ENCODE measurements at places on chromosomes 13 and 19.

- no peaks in the 10 kb centered on the region for H3K27me3 ChIP-seq
- no peak overlapping the region for H3K27ac ChIP-seq
- H3K4me1 ChIP-seq = no peaks in the 10 kb centered on the region
- no peak overlapping the region for H3K4me3 ChIP-seq
- DNase-seq = no peak
Measured at GRCh38 chr13:110186231-110186855, 120.6 kb downstream of the COL4A1 start.

GRCh38 chr13:102707467-102707866 lies 12.6 kb upstream of the METTL21C start:
- H3K4me1 ChIP-seq = no peaks in the 10 kb centered on the region
- H3K4me3 ChIP-seq = no peak overlapping the region
- H3K27ac ChIP-seq = no peak overlapping the region
- no peak for DNase-seq
- H3K36me3 ChIP-seq = no peaks in the 10 kb centered on the region
- H3K27me3 ChIP-seq = no peaks in the 10 kb centered on the region

DNA sequence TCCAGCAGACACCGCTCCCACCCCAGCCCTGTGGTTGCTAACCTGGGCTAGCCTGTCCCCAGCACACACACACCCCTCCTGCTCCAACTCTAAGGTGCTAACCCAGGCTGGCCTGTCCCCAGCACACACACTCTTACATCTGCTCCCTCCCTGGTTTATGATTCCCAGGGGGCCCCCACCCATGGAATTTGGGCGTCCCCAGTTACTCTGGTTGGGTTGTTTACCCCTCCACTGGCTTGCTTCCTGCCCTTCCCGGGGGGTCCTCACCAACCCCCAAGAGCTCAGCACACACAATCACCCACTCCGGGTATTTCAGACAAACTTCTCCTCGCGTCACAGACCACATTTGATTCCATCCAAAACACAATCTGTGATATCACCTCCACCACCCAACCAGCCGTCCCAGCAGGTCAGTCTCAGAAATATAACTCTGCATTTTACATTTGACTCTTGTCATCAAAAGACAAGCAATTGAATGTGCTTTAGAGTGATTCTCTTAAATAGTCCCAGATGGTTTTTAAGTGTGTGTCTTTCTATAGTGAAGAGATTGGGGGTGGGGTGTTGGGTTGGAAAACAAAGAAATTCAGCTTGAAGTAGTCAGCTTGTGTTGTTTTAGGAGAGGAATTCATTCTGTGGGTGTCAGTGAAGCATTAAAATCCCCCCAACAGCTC lies 20.1 kb downstream of the COL4A2 start:
- no peaks in the 10 kb centered on the region for H3K36me3 ChIP-seq
- H3K27ac ChIP-seq = no peak overlapping the region
- no peaks in the 10 kb centered on the region for H3K27me3 ChIP-seq
- H3K4me1 ChIP-seq = no peaks in the 10 kb centered on the region
- no peak overlapping the region for H3K4me3 ChIP-seq
- DNase-seq = no peak

DNA sequence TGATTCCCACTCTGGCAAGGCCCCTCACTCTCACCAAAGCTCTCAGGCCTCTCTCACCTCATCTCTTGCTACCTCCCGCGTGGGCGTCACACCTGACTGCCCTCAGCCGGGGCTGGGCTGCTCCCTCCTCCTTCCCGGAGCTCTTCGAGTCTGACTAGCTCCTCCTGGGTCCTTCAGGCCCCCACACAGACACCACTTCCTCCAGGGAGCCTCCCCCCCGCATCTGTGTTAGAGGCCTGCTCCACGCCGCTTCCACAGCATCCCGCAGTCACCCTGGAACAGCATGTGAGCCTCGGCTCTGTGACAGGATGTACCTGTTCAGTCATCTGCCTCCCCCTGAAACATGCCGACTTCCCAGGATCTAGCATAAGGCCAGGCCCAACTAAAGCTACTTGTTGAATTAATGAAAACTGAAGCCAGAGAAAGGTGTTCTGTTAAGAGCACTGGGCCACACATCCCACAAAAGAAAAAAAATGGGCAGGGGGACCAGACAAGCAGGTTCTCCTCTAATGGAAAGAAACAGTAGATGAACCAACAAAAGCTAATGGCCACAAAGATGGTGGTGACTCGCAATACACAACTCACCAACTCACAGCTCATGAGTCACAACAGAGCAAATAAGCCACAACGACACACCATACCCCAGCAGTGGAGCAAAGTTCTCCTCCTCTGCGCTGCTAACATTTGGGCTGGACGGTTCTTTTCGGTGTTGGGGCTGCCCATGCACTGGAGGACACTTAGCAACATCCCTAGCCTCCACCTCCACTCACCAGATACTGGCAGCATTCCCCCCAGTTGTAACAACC lies 3.0 kb downstream of the PPP6R1 start:
- no peaks in the 10 kb centered on the region for H3K27me3 ChIP-seq
- H3K27ac ChIP-seq = peak overlapping the region; percentile 88
- H3K36me3 ChIP-seq = no peaks in the 10 kb centered on the region
- H3K4me3 ChIP-seq = peak overlapping the region; percentile 84
- peak; percentile 18 for DNase-seq

DNA sequence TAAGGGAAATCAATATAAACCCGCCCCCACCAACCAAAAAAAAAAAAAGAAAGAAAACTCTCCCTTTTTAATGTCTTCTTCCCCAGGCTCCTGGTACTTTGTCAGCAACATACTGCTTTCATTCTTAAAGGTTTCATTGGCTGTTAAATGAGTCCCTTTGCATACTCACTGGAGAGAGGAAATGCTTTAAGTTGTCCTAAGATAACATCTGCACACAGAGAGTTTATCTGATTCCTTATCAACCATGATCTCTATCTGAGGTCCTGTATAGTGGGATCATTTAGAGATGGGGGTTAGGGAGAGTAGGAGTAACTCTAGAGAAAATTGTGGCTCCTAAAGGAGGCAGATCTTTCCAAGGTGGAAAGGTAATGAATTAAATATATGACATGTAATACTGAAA lies 156.5 kb downstream of the OXGR1 start:
- H3K36me3 ChIP-seq = no peaks in the 10 kb centered on the region
- H3K4me3 ChIP-seq = no peak overlapping the region
- no peak overlapping the region for H3K27ac ChIP-seq
- no peaks in the 10 kb centered on the region for H3K27me3 ChIP-seq
- DNase-seq = no peak

DNA sequence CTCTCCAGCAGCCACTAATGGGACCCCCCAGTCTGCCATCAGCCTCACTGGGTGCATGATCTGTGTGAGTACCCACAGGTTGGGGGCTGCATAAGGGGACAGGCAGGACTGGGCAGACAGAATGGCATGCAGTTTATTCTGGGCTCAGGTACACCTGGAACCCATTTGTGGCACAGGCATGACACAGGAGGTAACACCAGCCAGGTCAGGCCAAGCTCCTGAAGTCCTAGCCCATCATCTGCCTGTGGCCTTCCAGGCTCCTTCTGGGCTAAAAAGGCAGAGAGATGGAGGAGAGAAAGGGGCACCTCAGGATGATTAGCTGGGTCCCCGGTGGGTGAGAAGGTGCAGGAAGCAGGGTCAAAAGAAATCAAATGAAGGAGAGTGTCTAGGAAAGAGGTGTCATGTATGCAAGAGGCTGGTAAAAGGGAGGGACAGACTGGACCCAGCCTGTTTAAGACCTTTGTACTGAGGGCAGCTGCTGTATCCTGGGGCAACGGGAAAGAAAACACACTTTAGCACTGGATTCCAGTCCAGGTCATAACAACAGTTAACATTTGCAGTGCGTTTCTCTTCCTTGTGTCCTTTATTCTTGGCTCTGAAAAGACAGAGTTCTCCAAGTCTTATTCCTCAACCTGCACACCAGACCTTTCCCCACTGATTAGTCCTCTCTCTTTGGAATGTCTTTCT lies 20.2 kb upstream of the DGKH start:
- DNase-seq = no peak
- no peak overlapping the region for H3K27ac ChIP-seq
- no peaks in the 10 kb centered on the region for H3K27me3 ChIP-seq
- no peaks in the 10 kb centered on the region for H3K4me1 ChIP-seq
- H3K4me3 ChIP-seq = no peak overlapping the region

- H3K4me1 ChIP-seq = peaks cover 16% of the 10 kb centered on the region
- H3K27me3 ChIP-seq = no peaks in the 10 kb centered on the region
- no peak for DNase-seq
Measured at GRCh38 chr19:49763230-49763629, at the start of gene TSKS. Gene TSKS, minus strand, starts transcription at chr19:49763306. Its CDS starts 59 bp downstream, at chr19:49763247.

GRCh38 chr19:10517760-10518443 lies 655 bp upstream of the S1PR5 start:
- peak overlapping the region; percentile 33 for H3K4me3 ChIP-seq
- H3K36me3 ChIP-seq = no peaks in the 10 kb centered on the region
- no peak for DNase-seq
- H3K4me1 ChIP-seq = peaks cover 31% of the 10 kb centered on the region
- peaks cover 51% of the 10 kb centered on the region for H3K27me3 ChIP-seq

- peaks cover 20% of the 10 kb centered on the region for H3K4me1 ChIP-seq
- H3K27ac ChIP-seq = no peak overlapping the region
- H3K36me3 ChIP-seq = peaks cover 26% of the 10 kb centered on the region
Measured at GRCh38 chr19:18915639-18916038, 3.5 kb downstream of the COPE start.

GRCh38 chr13:113854238-113855011 lies 9.5 kb downstream of the GAS6 start:
- no peak overlapping the region for H3K27ac ChIP-seq
- peaks cover 11% of the 10 kb centered on the region for H3K4me1 ChIP-seq
- no peaks in the 10 kb centered on the region for H3K36me3 ChIP-seq
- H3K4me3 ChIP-seq = no peak overlapping the region

DNA sequence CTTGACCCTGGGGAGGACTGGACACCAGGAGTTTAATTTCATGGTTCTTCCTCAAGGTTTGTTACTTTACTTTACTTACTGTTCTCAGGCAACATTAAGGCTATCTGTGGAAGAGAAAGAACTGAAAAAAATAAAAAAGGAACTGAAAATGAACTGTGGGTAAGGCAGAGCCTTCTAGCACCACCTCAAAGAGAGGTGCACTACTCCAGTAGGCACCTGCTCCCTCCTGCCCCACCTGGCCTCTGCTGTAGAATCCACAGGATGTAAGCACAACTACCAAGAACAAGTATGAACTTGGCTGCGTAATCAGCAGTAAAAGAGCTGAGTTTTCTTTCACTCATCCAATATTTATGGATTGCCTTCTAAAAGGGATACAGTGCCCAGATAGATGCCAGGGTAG lies 12.2 kb downstream of the ZNF112 start:
- H3K4me1 ChIP-seq = no peaks in the 10 kb centered on the region
- no peak for DNase-seq
- no peaks in the 10 kb centered on the region for H3K36me3 ChIP-seq
- H3K27me3 ChIP-seq = no peaks in the 10 kb centered on the region
- H3K4me3 ChIP-seq = no peak overlapping the region

DNA sequence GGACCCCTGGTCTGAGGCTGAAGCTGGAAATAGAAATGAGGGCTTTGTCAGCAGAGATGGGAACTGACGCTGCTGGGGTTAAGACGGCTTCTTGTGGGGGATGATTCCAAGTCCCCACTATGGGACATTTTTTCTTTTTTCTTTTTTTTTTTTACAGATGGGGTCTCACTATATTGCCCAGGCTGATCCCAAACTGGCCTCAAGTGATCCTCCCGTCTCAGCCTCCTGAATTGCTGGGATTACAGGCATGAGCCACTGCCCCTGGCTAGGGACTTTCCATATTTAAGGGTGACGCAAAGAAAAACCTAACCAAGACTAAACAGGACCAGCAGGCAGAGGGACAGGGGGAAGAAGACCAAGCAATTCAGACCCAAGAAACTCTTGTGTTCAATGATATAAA lies 10.0 kb downstream of the LRFN3 start:
- H3K4me1 ChIP-seq = peaks cover 6% of the 10 kb centered on the region
- no peaks in the 10 kb centered on the region for H3K27me3 ChIP-seq
- no peak for DNase-seq
- H3K4me3 ChIP-seq = no peak overlapping the region
- peaks cover 3% of the 10 kb centered on the region for H3K36me3 ChIP-seq

DNA sequence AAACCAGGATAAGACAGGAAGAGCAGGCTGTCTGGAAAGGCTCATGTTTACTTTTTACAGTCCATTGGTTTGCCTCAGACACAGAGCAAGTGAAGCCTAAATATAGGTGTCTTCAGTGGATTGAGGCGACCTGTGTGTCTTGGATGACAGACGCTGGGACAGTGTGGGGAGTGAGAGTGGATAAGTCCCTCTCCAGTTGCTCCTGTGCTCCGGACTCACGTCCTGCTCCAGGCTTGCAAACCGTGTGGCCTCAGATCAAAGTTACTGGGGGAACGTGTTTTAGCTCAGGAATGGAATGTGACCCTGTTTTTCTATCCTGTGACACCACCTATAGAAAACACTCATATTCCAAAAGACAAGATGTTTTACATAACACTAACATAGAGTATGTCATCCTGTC lies 465.7 kb downstream of the MYO16 start:
- no peak overlapping the region for H3K4me3 ChIP-seq
- no peak for DNase-seq
- no peaks in the 10 kb centered on the region for H3K4me1 ChIP-seq
- H3K27ac ChIP-seq = no peak overlapping the region
- no peaks in the 10 kb centered on the region for H3K27me3 ChIP-seq

DNA sequence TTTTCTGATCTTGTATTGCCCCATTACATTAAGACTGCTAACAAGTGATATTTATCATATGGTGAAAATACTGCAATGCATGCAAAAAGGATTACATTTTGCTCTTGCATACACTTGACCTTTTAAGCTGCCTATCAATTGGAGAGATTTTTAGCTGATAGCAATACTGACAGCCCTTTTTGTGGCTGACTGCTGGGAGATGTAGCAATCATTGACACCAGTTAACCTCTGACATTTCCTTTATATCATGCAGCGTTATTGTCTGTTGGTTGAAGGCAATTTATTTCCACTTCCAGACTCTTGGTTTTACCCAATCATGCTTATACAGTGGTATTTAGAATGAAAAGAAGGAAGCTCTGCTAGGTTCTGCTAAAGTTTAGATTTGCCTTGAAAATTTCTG lies 364.0 kb downstream of the LMO7 start:
- no peaks in the 10 kb centered on the region for H3K36me3 ChIP-seq
- no peaks in the 10 kb centered on the region for H3K27me3 ChIP-seq
- H3K4me1 ChIP-seq = no peaks in the 10 kb centered on the region

DNA sequence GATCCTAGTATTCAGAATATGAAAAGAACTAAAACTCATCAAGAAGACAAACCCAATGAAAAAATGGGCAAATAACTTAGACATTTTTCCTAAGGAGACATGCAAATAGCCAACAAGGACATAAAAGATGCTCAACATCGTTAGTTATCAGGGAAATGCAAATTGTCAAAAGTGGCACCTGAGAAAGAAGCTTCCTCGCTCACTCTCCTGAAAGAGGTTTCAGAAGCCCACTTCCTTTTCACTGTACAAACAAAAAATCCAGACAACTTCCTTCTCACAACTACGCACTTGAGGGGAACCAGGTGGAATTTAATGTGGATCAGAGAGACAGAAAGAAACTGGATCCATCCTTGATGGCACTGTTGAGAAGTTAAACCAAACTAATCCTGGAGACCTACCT lies 41.5 kb downstream of the KLF12 start:
- no peaks in the 10 kb centered on the region for H3K36me3 ChIP-seq
- no peaks in the 10 kb centered on the region for H3K27me3 ChIP-seq
- no peak overlapping the region for H3K4me3 ChIP-seq
- peak overlapping the region; percentile 12 for H3K27ac ChIP-seq

Data from effector memory CD4-positive, alpha-beta T cell (primary cell).